ENCODE measurements at places on chromosomes 7 and 10.

DNA sequence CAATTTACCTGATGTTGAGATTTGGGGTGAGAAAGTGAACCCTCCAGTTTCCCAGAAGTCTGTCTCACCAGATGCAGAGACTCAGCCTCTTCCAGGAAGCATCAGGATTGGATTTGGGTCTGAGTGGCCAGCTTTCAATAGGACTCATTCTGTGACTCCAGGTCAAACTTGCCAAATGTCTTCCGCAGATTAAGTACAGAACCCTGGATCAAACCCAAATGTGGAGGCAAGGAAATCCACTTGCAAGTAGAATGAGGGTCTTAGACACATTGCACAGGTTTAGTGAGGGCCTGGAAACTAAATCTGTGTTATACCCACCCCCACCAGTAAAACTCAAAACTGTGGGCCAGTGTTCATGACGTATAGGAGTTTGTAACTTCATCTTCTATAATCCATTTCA, 372.2 kb upstream of the MGMT start:
- no peak for DNase-seq

- no peak for DNase-seq
Measured at GRCh38 chr7:1340031-1340430, 107.4 kb downstream of the UNCX start.

GRCh38 chr7:129212596-129212995, 12.2 kb upstream of the AHCYL2 start:
- no peak for DNase-seq

GRCh38 chr10:34743814-34744213, 71.3 kb downstream of the PARD3 start:
- no peak for DNase-seq

DNA sequence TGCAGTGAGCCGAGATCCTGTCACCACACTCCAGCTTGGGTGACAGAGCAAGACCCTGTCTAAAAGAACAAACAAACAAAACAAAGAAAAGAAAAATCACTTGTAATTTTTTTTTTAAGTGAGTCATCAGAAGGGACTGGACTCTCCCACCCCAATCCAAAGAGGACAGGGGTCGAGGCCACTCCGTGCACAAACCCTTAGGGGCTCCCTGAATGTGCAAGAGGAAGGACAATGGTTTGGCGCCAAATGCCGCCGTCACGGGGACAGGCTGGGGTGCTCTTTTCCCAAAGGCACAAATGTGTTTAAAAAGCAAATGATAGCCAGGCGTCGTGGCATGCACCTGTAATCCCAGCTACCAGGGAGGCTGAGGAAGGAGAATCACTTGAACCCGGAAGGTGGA, 23.8 kb downstream of the RCC1L start:
- DNase-seq: no peak

DNA sequence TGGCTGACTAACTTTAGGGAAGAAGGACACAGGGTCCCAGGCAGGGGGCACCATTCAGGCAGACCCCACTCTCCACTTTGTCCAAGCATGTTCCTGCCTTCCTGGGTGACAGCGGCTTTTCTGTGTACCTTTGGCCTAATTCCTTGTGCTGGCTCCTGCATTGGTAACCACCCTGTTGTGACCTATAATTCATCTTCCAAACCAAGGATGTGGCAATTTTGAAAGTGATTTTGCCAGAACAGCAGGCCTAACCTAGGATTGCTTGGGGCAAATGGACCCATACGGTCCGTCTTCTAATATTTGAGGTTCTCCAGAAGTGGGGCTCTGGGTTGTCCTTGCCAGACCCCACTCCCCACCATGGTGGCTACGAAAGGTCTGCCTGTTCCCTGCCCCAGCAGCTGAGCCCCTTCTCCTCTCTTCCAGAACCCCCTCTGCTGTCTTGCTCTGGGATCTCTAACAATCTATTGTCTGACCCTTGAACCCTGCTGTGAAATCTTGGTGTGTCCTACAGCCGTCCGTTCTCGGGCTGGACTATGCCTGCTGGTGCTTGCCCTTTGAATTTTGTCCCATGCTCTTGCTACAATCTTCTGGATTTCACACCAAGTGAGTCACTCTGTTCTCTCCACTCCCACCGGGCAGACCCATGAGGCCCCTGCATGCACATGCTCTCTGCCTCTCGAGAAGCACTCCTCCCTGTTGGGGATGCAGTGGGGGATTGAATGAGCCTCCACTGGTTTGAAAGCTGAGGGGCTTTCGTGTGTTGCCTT, 316.0 kb downstream of the CXCL12 start:
- no peak for DNase-seq

GRCh38 chr10:96614515-96614914, 27.7 kb upstream of the TM9SF3 start:
- no peak for DNase-seq

DNA sequence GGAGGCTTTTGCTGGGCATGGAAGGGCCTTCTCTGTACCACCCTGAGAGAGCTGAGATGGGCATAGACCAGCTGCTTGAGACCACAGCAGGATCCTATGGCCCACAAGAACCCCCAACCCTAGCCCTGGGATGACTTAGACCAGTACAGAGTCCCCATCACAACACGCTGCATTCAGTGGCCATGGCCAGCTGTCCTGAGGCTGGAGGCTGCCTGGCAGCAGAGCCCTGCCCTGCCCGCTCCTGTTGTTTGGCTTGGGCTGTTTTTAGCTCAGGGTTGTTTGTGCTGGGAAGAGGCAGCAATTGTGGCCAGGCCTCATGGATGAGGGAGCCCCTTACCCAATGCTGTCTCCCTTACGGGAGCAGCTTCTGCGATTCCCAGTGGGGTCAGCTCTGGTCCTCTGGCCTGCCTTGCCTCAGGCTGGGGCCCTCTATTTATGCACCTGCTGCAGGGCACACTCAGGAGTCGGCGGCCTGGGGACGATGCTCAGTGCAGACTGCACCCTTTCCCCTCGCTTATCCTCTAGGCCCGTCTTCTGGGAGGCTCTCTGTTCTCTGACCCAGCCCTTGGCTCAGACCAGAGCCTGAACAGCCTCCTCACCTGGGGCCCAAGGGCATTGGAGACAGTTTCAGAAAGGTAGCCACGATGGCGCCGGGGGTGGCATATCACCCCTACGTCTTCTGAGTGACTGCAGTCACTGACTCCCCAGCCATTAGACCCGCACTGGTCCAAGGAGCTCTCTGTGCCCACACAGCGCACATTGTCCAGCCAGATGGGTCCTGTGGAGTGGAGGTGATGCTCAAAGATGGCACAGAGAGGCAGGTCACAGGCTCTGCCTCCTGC, 6.3 kb downstream of the LOXL4 start:
- DNase-seq: no peak

DNA sequence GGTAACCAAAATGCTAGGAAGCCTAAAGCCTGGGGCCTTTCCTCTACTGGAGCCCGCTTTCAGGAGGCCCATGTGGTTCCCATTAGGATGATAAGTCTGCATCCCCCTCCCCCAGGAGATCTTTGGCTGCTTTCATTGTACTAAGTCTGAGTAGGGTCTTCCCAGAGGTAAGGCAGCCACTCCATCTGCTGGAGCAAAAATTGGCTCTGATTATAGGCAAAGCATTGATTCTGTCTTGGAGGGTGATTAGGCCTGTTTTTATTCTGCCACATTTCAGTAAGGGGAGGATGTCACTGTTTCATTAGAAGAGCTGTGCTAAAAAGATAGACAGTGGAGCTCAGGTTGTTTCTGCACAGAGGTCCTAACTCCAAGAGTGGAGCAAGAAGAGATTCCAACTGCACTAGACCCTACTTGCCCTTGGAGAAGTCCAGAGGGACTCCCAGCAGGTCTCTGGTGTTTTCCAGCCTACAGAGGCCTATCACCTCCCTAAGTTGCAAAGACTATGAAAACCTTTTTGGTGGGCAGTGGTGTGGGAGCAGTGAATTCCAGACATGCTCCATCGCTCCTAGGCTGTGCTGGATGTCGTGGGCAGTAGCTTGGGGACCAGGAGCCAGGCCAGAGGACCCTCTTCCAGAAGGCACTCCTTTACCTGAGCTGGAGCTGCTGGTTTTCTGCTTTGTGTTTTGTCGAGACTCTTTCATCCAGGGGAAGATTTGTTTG, 7.1 kb upstream of the HOXA2 start:
- no peak for DNase-seq

- no peak for DNase-seq
Measured at GRCh38 chr10:32051926-32052325, 4.3 kb downstream of the KIF5B start.

DNA sequence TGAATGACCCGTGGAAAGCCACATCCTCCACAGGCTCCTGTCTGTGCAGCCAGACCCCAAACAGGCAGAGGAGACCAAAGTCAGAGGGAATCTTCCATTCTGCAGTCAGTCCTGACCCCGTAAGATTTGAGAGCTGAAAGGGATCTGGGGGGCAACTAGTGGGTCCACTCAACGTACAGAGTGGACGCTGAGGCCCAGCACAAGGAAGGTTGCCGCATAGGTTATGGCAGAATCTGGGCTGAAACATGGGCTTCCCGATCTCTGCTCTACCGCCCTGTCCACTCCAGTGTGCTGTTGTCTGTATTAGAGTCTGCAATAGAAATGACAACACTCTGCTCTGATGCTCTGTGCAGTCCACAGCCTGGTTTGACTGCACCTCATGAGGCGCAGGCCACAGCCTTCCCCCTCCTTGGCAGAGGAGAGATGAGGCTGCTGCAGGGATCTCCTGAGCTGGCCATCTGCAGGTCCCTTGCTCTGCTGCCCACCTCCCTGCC, 7.9 kb upstream of the ZNF22 start:
- no peak for DNase-seq

GRCh38 chr10:48363617-48364355, 57.3 kb downstream of the MAPK8 start:
- no peak for DNase-seq

DNA sequence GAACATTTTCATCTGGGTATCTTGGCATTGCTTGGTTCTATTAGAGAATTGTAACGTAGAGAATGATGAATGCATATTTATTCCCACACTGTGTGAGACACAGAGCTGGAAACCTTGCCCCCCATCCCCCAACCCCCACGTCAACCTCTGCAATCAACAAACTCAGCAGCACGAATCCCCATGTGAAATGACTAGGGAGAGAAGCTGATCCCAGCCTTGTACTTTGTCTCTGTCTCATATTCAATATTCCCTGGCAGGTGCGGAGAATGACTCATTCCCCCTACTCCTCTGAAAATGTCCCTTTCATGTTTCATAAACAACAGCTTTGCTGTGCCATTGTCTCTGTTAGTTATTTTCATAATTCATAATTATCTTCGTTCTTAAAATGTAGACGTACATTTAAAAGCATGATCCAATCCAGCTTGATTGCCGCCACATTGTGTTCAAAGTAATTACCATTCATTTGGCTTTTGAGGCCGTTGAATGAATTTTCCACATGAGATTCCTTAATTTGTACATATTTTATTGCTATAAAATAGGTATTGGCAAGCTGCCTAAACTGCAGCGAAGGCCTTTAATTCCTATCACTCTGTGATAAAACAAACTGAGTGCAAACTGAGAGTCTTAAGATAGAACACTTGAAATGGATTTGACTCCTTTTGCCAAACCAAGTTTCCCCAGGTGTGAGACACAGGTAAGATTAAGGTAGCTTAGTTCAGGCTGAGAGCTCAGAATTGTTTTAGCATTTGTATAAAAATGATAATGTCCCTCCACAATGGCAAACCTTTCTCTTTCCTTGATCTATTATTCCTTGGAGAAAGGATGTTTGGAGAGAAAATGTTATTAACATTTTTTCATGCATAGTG, 920.2 kb downstream of the TYW1 start:
- no peak for DNase-seq

DNA sequence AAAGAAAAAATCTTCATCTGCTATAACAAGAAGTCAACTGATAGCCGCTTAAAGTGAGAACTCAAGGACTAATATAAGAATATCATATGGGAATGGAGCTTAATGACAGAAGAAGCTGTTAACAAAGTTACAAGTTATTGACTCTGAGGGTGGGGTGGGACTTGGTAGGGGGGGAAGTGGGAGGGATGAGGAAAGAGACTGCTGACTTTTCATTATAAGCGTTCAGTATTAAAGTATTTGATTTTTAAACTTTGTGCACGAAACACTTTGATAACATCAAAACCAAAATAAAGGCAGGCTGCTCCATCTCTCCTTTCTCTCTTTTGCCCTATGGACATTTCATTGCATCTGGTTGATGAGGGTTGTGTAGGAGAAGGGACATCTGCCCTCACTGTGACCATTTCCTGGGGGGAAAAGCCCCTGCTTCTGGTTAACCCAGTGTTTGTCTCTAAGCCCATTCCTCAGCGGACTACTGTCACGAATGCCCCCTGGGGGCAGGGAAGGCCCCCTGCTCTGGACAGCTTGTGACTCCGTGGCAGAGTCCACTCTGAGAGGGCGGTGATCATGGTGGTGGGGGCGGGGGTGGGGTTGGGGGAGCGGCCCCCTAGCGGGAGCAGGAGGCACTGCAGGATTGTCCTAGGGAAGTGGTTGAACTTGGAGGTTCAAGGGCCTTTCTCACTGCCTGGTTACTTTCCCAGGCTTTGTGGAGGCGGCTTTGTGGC, 17.4 kb downstream of the SLC13A4 start:
- no peak for DNase-seq

- DNase-seq: no peak
Measured at GRCh38 chr7:97008275-97008917, 3.0 kb downstream of the DLX6 start.

GRCh38 chr10:68899186-68899745, 1.8 kb upstream of the DDX50 start:
- no peak for DNase-seq

DNA sequence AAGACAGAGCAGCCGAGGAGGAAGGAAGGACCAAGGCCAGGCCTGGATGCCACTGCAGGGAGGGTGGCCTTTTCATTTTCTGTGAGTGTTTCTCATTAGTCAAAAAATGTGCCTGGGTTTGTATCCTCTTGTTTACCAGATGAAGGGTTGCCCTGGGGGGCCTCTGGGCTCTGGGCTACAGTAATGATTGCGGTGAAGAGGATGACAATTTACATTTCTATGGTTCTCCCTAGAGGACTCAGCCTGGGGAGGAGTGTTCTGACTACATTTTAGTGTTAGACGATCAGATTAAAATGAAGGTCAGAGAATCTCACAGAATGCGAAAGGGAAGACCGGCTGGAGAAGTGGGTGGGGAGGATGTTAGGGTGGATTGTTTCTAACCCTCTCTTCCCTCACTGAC, 108.0 kb upstream of the KMT2C start:
- no peak for DNase-seq

GRCh38 chr10:12699258-12699700, 302.2 kb downstream of the CCDC3 start:
- no peak for DNase-seq

DNA sequence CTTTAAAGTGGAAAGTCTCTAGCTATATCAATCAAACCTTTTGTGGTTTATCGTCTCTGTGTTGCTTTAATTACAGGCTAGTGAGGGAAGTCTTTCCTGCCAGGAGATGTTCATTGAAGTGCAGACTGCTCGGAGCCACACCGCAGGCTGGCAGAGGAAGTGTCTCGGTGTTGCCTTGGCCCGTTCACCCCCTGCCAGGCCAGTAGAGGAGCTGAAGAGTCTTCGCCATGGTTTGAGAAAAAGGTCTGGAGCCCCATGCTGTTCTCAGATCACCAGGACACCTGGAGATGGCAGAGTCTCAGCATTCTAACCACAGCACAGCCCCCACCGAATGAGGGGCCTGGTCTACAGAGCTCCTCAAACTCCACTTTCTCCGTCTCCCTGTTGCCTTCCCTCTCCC, 275.9 kb upstream of the PLPP4 start:
- DNase-seq: no peak

GRCh38 chr10:92354587-92354986, 63.6 kb downstream of the MARCHF5 start:
- no peak for DNase-seq

GRCh38 chr7:2968616-2969397, 74.9 kb downstream of the CARD11 start:
- no peak for DNase-seq

All from stimulated activated CD4-positive, alpha-beta T cell treated with anti-CD3 and anti-CD28 coated beads, Interleukin-1b, Interleukin-23, amount 100 ng/mL, for 1 hour (primary cell).